ENCODE measurements at places on chromosomes 4 and X.

- DNase-seq: no peak
Observed at GRCh38 chrX:65990702-65991101, 49.2 kb downstream of the VSIG4 start.

- no peak for DNase-seq
Observed at GRCh38 chrX:3733043-3733430, 19.6 kb upstream of the PRKX start.

- no peak for DNase-seq
Observed at GRCh38 chr4:167359711-167360110, 125.4 kb upstream of the SPOCK3 start.

GRCh38 chr4:76639288-76639687 is 204.3 kb downstream of the SHROOM3 start:
- DNase-seq: no peak

GRCh38 chrX:135484641-135485289 is 35.7 kb upstream of the INTS6L start:
- no peak for DNase-seq

DNA sequence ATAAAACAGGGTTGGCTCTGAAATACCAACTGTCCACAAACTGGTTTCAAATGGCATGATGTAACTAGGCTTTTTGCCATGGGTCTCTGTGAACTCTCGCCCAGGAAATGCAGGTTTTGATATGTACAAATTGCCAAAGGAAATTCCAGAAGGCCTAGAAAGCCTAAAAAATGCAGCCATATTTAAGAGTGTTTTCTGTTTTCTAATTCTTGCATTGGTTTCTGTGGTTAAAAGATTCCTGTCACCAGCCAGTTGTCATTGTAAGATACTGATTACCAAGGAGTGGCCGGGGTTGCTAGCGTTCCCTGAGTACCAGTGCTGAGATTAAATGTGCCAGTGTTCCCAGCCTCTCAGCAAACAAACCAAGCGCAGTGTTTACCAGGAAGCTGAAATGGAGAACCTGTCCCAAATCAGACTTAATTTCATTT is 53.9 kb upstream of the SORBS2 start:
- no peak for DNase-seq

- DNase-seq: no peak
Observed at GRCh38 chrX:109475174-109475891, 6.6 kb downstream of the GUCY2F start.

DNA sequence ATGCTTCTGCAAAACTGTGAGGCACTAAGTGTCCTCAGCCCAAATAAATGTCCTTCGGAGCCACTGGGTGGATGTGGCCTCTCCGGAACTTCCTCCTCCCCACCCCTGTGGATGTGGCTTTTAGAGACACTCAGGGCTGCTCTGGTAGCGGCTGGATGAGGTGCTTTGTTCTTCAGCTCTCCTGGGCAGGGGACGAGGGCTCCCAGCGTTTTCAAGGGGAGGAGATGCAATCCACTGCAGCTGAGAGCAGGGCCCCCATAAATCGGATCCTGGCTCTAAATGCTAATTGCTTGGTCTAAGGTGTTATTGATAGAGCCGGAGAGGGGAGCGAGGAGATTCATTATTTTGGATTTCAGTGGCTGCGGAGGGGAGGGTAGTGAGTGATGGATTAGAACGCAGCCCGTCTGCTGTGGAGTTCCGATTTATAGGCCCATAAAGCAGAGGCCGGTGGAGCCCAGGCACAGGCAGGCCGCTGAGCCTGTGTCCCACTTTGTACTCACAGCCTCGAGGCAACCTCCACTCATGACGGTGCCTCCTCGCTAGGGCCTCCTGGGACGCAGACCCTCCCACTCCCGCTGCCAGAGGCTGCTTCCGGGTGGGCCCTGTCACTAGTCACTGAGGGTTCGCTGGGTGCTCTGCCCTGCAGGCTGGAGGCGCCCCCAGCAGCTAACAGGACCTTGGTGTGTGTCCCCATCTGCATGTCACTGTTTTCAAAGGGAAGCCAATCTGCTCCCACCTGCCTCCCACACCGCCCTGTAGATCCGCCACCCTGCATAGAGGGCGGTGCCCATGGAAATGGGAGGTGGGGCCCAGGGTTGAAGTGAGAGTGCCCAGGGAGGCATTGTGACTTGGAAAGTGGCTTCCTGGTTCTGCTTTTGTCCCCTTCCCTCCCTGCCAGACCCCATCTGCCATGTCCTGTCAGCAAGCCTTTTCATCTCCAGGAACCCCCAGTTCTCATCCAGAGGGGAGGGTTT is 135.4 kb upstream of the PSAPL1 start:
- DNase-seq: no peak

- no peak for DNase-seq
Observed at GRCh38 chrX:120514236-120514635, 45.1 kb upstream of the LAMP2 start.

GRCh38 chr4:143539670-143540023 is 26.1 kb downstream of the SMARCA5 start:
- DNase-seq: no peak

DNA sequence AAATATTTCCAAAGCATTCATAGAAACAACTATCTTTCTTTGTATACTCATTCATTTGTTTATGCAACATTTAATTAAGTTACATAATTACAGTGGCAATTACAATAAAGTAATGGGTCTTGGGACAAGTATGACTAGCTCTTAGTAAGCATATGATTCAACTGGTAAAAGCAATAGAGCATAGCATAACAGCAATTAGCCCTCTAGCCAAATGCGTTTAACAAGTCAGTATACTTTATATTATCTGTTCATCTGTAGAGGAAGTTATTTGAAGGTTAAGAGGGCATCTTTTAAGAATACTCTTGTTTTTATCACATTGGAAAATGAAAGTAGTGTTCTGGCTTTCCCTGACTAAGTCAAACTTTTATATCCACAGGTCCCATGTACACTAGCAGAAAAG is 198.1 kb upstream of the UGT8 start:
- no peak for DNase-seq

- no peak for DNase-seq
Observed at GRCh38 chrX:141839856-141840255, 1.7 kb downstream of the MAGEC3 start.

DNA sequence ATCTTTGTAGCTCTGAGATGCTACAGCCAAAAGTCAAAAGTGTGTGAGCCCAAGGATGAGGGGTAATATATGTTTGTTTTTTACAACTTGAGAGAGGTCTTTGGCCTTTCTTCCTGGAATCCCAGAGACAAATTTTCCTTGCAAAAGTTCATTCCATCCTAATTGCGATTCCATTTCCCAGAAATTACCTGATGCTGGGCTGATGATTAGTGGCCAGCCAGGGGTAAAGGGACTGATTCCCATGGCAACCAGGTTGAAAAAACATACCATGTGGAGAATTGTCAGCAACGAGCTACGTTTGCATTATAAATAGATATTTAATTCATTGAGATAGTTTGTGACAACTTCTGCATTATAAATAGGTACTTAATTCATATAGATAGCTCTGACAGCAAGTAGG is 17.8 kb downstream of the IGSF1 start:
- DNase-seq: no peak

DNA sequence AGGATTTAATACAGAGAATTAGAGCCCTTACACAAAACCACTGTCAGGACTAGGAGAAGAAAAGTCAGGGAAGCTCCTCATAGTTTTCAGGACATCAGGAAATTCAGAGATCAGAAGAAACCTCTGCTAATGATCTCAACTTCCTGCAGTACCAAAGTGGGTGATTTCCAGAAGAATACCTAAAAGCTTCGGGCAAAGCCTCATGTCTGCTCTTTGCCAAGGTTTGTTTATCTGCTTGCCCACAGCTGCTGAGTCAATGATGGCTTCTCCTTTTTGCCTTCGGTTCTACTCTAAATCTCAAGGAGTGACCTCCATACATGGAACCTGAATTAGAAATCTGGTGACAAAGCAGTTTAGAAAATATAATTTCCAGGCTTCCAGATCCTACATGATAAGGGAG is 68.4 kb downstream of the USP38 start:
- DNase-seq: no peak

DNA sequence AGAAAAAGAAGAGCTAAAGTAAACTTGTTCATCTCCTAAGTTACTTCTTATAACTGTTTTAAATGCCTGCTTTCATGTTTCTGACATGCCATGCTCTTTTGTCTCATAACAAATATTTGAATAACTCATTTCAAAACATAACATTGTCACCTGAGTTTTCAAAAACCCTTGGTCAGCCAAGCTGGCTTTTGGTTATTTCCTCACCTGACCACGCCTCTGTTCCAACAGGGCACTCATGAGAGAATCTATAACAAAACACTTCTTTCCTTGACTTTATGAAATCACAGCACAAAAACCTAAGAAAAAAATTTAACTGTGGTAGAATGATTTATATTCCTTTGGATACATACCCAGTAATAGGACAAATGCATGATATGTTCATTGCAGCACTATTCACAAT is 172.9 kb upstream of the GALNT7 start:
- DNase-seq: no peak

DNA sequence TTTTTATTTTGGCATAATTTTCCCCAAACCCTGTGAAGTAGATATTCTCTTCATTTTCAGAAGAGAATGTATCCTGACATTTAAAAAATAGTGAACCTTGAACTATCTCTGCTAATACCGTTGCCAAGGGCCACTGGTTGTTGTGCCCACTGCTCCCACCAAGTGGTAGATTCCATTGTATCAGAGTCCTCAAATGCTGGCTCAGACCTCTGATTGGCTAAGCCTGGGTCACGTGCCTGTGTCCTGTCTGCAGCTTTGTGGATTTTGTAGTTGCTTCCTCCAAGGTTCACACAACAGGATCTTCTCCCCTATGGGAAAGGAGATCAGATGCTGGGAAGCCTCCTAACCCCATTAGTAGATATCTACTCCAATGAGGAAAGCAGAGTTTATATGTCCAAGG is 104.8 kb upstream of the CASK start:
- DNase-seq: no peak

GRCh38 chr4:42927946-42928345 is 35.4 kb downstream of the GRXCR1 start:
- no peak for DNase-seq

GRCh38 chr4:103802766-103803165 is 83.0 kb upstream of the TACR3 start:
- no peak for DNase-seq

GRCh38 chr4:174859904-174860303 is 30.9 kb upstream of the GLRA3 start:
- no peak for DNase-seq

- no peak for DNase-seq
Observed at GRCh38 chr4:89469930-89470375, 162.4 kb upstream of the GPRIN3 start.

- peak; percentile 92 for DNase-seq
Observed at GRCh38 chrX:153944140-153944799, at the start of gene RENBP. Gene RENBP, minus strand, starts transcription at chrX:153944643. Its CDS starts 33 bp downstream, at chrX:153944610.

DNA sequence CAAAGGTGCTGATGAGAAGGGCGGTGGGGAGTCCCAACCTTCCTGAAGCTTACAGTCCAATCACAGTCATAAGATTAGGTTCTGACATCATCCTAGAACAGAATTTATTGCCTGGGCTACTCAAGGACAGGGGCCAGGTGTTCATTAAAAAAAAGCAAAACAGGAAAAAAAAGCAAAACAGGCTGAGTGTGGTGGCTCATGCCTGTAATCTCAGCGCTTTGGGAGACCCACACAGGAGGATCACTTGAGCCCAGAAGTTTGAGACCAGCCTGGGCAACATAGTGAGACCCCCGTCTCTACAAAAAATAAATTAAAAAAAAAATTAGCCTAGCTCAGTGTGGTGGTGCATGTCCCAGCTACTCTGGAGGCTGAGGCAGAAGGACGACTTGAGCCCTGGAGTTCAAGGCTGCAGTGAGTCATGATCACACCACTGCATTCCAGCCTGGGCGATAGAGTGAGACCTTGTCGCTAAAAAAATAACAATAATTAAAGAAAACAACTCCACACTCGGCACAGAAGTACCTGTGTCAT is 3.0 kb downstream of the RAB9A start:
- no peak for DNase-seq

GRCh38 chrX:150018931-150019361 is 80.7 kb upstream of the EOLA2 start:
- no peak for DNase-seq

GRCh38 chr4:167114416-167114971 is 119.8 kb downstream of the SPOCK3 start:
- DNase-seq: no peak

DNA sequence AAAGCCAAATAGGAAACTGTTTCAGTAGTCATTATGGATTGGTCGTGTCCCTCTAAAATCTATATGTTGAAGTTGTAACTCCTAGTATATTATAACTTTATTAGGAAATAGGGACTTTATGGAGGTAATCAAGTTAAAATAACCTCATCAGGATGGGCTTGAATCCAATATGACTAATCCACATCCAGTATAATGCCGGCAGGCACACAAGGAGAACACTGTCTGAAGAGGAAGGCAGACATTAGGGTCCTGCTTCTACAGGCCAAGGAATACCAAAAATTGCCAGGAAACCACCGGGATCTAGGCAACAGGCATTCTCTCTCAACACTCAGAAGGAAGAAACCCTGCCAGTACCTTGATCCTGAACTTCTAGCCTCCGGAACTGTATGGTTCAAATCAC is 130.3 kb downstream of the ATP10D start:
- no peak for DNase-seq

DNA sequence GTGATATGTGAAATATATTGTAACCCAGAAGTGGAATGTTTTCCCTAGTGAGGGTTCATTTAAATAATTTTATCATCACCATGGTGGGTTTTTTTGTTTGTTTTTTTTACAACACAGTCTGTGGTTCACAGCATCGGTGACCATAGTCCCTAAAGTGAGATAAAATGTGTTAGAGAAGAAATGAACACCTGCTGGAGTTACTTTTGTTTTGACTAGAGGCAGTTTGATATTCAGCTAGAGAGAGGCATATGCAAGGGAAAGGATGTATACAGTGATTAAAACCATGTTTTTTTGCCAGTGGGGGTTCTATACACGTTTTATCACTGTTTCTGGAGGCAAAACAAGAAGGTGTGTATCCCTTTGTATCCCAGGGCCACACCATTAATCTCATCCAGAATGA is 541.5 kb downstream of the PCDH7 start:
- no peak for DNase-seq

DNA sequence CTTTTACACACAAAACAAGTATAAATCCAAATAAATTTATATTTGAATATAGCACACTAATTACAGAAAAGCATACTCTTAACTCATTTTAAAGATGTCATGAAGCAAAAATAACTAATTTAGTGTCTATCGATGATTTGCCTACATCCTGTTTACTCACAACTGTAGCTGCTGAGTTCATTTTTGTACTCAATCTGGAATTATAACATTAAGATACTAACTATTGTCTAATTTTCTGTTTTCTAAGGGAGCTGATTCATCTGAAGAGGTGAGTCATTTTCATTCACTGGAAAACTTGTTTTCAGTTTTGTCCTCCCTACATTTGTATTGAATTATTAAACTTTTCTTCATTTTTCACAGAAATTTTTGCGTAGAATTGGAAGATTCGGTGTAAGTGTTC is 3.7 kb downstream of the STATH start:
- no peak for DNase-seq

GRCh38 chrX:145910017-145910416 is 92.4 kb downstream of the SLITRK2 start:
- DNase-seq: no peak

Measured in spleen (tissue), 13 donors.